ENCODE measurements at places on chromosomes 1 and 21. TPM values are rescaled to one million over a fixed set of nuclear protein-coding genes. Genes with fewer than 3 reads are reported as not detected.
A peak's percentile ranks its signal among the peaks of the same experiment; 100 is the strongest.

PIK3C2B gene
- 24.9 TPM for total RNA-seq

DNA sequence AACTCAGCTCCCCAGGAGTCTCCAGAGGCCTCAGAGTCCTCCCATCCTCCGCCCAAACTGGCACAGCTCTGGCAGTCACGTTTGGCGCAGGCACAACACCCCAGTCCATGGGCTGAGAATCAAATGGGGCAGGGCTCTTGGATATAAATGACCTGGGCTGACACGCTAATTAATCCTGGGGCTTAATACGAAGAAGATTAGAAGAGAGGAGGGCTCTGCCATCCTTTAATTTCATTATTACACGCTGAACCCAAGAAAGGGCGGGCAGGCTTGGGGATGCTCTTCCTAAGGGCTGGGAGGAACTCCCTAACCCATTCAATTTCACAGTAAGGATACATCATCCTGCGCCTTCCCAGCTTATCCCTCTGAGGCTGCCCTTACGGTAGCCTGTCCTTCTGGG is 2.4 kb downstream of the GRIK3 start:
- H3K36me3 ChIP-seq: no peaks in the 10 kb centered on the region
- H3K27me3 ChIP-seq: peaks cover 74% of the 10 kb centered on the region
- no peak overlapping the region for H3K4me3 ChIP-seq
- DNase-seq: no peak
- H3K4me1 ChIP-seq: peaks cover 2% of the 10 kb centered on the region

C21orf58 gene
- total RNA-seq: 4.0 TPM

DNA sequence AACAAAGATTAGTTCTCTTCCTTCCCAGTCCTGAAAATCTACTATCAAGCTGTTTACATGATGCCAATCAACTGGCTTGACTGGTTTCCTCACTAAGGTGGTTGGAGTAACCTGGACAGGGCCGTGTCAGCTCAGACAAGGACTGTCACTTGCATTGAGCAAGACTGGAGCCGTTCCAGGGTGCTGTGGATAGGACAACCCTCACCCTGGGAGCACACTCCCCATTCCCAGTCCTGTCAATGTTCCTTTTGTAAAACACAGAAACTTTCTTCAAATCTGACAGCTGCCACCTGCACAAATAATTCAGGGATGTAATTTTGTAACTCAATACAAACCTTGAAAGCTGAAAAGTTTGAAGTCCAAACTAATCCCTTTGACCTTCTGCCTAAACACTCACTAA is 31.4 kb downstream of the PLPP3 start:
- H3K4me1 ChIP-seq: peaks cover 46% of the 10 kb centered on the region
- H3K27ac ChIP-seq: peak overlapping the region; percentile 50
- DNase-seq: no peak
- no peaks in the 10 kb centered on the region for H3K27me3 ChIP-seq

- H3K4me1 ChIP-seq: peaks cover 12% of the 10 kb centered on the region
- H3K36me3 ChIP-seq: no peaks in the 10 kb centered on the region
- no peaks in the 10 kb centered on the region for H3K27me3 ChIP-seq
- no peak overlapping the region for H3K27ac ChIP-seq
Measured at GRCh38 chr1:229209816-229210215, 61.1 kb upstream of the RAB4A start.

Data from muscle of leg (tissue), 16 donors.